ENCODE measurements at places on chromosomes 3 and 15.

DNA sequence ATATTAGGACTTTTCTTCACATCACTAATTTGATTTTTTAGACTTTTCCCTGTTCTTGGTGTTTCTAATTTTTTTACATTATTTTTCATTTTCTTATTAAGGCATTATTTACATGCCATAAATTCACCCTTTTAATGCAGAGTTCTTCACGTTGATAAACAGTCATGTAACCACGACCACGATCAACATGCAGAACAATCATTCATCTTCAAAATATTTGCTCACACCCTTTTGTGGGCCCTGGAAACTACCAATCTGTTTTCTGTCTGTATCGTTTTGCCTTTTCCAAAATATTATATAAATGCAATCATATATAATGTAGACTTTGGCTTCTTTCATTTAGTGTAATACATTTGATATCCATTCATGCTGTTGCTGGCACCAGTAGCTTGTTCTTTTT, 48.7 kb downstream of the ARRDC4 start:
- DNase-seq = no peak

- no peak for DNase-seq
Measured at GRCh38 chr3:156750874-156751245, 75.3 kb upstream of the LEKR1 start.

DNA sequence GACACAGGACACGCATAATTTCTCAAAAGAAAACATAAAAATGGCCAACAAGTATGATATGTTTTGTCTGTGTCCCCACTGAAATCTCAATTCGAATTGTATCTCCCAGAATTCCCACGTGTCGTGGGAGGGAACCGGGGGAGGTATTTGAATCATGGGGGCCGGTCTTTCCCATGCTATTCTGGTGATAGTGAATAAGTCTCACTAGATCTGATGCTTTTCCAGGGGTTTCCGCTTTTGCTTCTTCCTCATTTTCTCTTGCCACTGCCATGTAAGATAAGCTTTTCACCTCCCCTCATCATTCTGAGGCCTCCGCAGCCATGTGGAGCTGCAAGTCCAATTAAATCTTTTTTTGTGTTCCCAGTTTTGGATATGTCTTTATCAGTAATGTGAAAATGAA, 12.1 kb upstream of the POU1F1 start:
- no peak for DNase-seq

GRCh38 chr3:64056606-64057180, 33.4 kb upstream of the PSMD6 start:
- DNase-seq = no peak

DNA sequence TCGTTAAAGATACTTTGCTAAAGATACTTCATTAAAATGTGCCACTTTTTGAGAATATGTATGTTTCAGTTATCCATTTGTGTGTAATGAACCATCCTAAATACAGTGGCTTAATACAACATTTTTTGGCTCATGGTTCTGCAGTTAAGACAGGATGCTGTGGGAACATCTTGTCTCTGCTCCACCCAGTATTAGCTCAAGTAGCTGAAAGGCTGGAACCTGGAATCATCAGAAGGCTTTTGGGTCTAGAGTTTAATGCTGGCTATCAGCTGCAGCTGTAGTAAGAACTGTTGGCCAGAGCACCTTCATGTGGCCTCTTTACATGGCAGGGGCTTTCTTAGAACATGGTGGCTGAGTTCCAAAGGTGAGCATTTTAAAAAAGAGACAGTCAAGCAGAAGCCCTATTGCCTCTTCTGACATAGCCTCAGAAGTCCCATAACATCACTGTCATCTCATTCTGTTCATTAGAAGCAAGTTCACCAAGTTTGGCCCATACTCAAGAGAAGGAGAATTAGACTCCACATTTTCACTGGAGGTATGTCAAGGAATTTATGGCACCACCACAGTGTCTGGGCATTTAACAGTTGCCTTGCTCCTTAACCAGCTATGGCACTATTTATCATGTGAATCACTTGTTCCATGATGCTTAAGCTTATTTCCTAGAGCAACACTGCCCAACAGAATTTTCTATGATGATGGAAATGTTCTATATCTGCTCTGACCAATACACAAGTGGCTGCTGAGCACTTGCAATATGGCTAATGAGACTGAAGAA, 70.4 kb upstream of the PDZRN3 start:
- no peak for DNase-seq

GRCh38 chr3:29324180-29324651, 43.3 kb downstream of the RBMS3 start:
- DNase-seq = no peak

DNA sequence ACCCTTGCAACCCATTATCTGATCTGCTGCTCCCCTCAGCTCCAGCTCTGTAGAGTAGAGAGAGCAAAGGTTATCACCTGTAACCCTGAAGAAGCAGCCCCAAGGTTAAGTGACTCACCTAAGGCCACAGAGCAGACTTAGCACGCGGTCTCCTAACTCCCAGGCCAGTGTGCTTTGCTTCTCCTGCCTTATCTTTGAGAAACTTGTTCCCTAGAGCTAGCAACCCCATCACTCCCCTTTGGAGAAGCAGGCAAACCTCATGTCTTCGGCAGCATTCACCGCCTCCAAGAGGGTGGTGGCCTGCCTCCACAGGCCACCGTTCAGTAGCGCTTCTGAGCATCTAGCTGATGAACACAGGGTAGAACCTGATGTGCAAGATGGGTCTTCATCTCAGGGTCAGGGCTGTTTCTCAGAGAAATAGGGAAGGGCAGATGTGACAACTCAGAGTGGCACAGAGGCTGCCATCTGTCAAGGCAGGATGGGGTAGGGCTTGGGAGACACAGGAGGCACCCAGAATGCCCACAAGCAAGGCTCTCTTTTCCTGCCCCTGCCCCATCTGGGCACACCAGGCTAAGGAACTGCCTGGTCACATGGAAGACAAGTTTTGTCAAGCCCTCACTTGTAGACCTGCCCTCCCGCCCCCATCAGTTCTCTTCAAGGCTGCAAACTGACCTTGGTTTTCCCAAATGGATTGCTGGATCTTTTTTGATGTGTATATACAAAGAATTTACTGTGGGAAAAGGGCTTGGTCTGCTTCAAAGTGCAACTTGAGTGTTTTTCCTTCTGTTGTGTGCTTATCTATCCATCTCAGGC, 34.9 kb upstream of the CLK3 start:
- DNase-seq = no peak

GRCh38 chr3:99012051-99012450, 110.6 kb upstream of the DCBLD2 start:
- no peak for DNase-seq

- peak; percentile 45 for DNase-seq
Measured at GRCh38 chr3:66407611-66408218, 93.1 kb downstream of the LRIG1 start.

- peak; percentile 40 for DNase-seq
Measured at GRCh38 chr3:184289426-184289938, 9.6 kb upstream of the PSMD2 start.

- no peak for DNase-seq
Measured at GRCh38 chr3:192467230-192468140, 259.9 kb downstream of the FGF12 start.

DNA sequence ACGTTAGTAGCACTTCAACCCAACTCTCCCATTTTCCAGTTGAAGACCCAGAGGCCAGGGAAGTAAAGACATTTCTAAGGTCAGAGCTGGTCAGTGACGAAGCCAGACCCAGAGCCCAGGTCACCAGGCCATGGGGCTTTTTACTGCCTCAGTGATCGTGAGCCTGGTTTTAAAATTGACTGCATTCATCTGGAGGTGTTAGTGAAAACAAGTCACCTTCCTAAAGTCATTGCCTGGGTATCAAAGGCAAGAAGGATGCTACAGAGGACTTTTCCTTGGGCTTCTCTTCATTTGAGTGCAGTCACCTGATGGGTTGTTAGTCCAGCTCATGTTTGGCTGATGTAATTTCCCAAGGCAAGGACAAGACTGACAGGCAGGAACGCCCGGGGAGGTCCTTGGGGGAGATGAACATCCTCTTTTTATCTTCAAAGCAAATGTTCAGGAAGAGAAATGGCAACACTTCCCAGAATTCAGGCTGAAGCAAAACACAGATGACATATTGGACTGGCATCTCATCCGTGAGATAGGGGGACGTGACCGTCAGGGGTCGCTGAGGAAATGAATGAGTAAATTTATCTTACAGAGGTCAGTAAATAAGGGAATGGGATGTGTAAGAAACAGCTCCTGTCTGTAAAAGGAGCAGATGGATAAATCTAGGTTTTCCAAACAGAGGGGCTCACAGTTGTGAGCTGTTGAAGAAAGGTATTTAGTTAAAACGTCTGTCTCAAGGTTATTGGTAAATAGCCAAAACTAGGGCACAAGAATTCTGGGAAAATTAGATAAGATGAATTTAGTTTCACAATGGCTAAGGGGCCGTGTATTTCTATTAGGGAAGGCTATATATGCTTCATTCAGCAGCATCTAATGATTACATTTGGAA, 201.2 kb downstream of the OPA1 start:
- DNase-seq = no peak

- no peak for DNase-seq
Measured at GRCh38 chr3:160069986-160070385, 81.4 kb downstream of the IL12A start.

- no peak for DNase-seq
Measured at GRCh38 chr3:98776140-98776493, 13.0 kb downstream of the ST3GAL6 start.

DNA sequence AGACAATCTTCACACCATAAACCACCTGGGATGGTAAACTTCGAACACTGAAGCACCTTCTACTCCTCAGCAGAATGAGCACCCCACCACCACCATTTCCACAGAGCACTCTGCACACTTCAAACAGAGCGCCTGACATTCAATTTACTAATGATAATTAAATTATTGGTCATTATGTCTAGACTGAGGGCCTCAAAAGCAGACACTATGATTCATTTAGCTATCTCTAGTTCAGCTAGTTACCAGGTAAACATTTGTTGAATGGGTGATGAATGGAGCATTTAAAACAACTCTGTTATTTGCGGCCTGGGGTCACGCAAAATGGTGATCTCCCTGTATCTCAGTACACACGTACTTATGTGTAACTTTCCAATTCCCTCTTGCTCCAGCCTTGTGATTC, 40.9 kb downstream of the ACAP2 start:
- DNase-seq = no peak

GRCh38 chr3:52670621-52671521, 14.8 kb downstream of the PBRM1 start:
- DNase-seq = no peak

- DNase-seq = no peak
Measured at GRCh38 chr3:16464511-16465148, 48.9 kb downstream of the RFTN1 start.

DNA sequence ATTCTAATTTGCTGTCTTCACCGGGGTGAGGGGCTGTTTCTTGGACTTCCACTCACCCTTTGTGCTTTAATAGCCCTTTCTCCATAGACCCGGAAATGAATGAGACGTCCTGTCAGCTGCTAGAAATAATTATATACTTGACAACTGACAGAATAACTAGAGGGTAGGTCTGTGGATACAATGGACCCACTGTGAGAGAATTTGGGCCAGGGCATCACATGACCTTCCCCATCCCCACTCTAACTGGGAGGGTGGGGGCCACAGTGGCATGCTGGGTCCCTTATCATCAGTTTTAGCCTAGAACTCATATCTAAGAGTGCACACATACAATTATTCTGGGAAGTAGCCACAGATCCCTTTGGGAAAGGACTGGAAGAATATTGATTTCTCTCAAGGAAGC, 25.9 kb upstream of the MINAR1 start:
- no peak for DNase-seq

GRCh38 chr3:113802795-113803455, 35.7 kb upstream of the GRAMD1C start:
- DNase-seq = no peak

GRCh38 chr15:47504624-47505256, 212.6 kb upstream of the SEMA6D start:
- DNase-seq = no peak

DNA sequence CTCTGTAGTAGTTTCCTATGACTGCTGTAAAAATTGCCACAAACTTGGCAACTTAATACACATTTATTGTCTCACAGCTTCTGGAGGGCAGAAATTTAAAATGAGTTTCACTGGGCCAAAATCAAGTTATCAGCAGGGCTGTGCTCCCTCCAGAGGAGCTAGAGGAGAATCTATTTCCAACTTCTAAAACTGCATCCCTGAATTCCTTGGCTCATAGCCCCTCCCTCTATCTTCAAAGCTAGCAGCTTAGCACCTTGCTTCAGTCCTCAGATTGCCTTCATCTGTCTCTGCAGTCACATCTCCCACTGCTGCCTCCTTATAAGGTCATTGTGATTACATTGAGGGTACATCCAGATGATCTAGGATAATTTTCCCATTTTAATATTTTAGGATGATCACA, 17.8 kb upstream of the GADL1 start:
- DNase-seq = no peak

GRCh38 chr3:192794216-192794615, 66.9 kb upstream of the FGF12 start:
- DNase-seq = no peak

DNA sequence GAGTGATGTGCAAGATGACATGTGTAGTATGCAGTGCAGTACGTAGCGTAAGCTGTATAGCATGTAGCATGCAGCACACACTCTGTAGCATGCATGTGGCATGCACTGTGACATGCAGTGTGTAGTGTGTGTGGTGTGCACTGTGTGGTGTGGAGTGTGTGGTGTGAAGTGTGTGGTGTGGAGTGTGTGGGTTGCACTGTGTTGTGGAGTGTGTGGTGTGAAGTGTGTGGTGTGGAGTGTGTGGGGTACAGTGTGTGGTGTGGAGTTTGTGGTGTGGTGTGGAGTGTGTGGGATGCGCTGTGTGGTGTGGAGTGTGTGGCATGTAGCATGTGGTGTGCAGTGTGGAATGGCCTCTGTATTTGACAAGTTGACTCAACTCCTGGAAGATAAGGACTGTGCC, 39.2 kb downstream of the ROPN1B start:
- no peak for DNase-seq

DNA sequence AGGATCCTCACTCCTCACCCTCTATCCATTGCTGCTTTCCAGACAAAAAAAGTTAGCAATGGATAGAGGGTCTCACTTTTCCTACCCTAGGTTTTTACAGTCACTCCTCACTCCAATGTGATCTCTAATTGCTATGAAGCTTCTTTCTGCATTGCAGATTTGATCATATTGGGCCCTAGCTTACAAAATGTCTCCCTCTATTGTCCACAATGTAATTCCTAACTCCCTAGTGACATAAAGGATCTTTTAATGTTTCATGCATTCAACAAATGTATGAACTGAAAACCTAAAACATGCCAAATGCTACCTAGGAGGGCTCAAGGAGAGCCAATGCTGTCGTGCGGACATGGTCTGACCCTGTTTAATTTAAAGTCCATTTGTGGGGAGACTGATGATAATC, 234.8 kb downstream of the CADM2 start:
- no peak for DNase-seq

- no peak for DNase-seq
Measured at GRCh38 chr3:193240436-193240849, 579 bp upstream of the PLAAT1 start.

DNA sequence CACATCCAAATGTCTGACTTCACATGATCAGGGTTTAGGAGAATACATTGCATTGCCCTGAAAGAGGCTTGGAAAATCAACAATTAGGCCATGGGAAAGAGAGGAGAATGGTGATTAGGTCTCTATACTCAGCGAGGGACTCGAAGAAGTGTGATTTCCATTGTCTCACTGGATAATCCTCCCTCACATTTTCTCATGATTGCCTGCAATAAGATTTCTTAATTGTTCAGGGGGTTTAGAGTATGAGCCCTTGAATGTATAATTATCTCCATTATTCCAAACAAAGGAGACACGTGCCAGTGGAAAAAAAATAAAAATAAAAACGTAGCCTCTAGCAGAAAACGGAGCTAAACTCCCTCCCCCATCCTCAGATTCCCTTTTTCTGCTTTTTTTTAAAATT, 173.2 kb downstream of the TPRG1 start:
- no peak for DNase-seq

GRCh38 chr3:29011441-29011840, 269.4 kb upstream of the RBMS3 start:
- DNase-seq = no peak
